ENCODE measurements at places on chromosomes 11 and 22.

- DNase-seq: no peak
These were observed 62.3 kb downstream of the BTG4 start for GRCh38 chr11:111449696-111450479.

GRCh38 chr11:57471496-57471895 is 11.2 kb downstream of the RTN4RL2 start:
- DNase-seq: no peak

- DNase-seq: no peak
These were observed 11.3 kb downstream of the ANKK1 start for GRCh38 chr11:113398669-113399430.

GRCh38 chr22:47207846-47208554 is 445.6 kb downstream of the TBC1D22A start:
- no peak for DNase-seq

- no peak for DNase-seq
These were observed 70.7 kb downstream of the BMAL1 start for GRCh38 chr11:13348305-13348704.

DNA sequence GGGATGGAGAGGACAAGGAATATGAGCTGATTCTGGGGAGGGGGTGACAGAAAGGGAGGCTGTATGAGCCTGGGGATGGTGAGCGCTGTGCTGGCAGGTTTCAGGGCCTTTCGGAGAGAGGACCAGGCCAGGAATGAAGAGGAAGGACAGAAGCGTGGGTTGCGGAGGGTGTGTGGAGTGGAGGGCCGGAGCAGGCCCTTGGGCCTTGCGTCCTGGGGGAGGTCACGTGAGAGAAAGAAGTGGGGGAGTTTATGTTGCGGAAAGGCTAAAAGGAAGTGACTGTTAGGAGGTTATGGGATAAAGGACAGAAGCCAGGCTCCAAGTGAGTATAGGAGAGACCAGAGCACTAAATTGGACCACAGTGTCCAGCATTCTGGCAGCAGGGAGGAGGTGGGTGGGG is 17.5 kb downstream of the BCR start:
- DNase-seq: no peak

DNA sequence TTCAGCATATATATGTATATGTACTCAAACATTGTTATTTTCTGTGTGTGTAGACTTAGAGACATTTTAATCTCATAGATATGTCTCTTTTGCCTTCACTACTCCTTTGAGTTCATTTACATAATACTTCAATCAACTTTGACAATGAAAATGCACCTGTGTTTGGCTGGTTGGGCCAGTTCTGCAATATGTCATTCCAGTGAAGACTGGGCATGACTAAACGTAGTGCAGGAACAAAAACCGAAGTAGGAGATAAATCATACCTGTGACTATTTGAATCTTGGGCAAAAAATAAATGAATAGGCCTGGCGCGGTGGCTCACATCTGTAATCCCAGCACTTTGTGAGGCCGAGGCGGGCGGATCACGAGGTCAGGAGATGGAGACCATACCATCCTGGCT is 640.0 kb upstream of the ANO3 start:
- no peak for DNase-seq

DNA sequence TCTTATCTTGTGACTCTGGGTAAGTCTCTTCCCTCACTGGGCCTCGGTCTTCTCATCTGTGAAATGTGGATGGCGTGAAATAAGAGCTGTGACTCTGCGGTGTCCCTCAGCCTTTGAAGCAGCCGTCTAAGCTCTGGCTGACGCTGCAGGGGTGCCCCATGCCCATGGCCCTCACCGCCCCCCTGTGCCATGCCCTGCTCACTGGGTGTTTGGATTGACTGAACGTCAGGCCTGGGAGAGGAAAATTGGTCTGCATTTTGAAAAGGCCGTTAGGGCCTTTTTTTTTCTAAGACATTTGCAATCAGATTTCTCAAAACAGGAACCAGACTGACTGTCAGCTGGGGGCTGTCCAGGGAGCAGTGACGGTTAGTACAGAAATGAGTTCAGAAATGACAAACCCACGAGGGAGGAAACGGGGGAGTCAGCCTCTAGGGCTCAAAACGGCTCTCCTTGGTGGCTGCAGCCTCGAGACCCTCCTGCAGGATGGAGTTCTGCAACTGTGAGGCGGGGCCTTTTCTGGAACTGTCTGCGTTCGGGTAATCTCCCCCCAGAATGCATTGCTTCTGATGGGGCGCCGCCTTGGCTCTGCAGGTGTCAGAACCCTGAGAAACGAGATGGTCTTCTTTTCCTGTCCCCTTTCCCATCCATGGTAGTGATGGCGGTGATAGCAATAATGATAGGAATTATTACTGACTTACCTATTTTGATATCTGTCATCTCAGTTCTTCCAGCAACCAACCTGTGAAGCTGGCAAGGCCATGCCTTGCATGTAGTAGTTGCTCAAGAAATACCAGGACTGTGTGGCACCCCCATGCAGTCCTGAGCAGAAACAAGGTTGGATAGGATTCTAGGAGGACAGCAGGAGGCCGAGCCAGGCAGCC is 2.0 kb downstream of the GRK2 start:
- DNase-seq: no peak

- no peak for DNase-seq
These were observed 648 bp downstream of the PAFAH1B2 start for GRCh38 chr11:117144477-117145392.

GRCh38 chr11:83046621-83047172 is 25.0 kb downstream of the RAB30 start:
- DNase-seq: no peak

GRCh38 chr11:61152816-61153592 is 8.2 kb downstream of the VPS37C start:
- no peak for DNase-seq

DNA sequence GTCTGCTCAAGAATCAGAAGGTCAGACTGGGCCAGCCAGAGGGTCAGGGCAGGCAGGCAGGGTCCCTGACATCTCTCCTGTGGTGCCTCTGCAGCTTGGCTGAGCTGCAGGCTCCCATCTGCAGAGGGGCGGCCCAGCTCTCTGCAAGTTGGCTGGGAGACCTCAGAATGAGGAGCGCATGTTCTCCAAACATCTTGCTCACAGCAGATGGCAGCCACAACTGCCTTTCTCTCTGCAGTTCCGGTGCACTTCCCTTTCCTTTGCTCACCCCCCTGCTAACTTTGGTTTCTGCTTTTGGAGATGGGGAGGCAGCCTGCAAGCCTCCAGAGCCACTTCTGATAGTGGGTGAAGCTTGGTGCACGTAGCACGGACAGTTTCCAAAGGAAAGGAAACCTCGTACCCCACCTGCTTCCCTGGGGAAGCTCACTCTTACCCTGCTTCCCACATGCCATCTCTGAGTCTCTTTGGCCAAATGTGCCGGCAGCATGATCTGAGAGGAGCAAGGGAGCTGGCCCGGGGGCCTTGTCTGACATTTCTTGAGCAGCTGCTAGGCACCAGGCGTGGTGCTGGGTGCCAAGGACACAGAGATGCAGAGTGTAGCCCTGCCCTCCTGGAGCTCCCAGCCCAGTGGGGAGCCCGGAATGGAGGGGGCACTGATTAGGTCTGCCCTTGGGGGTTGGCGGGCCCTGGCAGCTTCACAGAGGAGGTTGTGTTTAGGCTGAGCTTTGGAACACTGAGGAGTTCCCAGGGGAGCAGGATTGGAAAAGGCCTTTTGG is 18.2 kb downstream of the DAGLA start:
- DNase-seq: no peak

DNA sequence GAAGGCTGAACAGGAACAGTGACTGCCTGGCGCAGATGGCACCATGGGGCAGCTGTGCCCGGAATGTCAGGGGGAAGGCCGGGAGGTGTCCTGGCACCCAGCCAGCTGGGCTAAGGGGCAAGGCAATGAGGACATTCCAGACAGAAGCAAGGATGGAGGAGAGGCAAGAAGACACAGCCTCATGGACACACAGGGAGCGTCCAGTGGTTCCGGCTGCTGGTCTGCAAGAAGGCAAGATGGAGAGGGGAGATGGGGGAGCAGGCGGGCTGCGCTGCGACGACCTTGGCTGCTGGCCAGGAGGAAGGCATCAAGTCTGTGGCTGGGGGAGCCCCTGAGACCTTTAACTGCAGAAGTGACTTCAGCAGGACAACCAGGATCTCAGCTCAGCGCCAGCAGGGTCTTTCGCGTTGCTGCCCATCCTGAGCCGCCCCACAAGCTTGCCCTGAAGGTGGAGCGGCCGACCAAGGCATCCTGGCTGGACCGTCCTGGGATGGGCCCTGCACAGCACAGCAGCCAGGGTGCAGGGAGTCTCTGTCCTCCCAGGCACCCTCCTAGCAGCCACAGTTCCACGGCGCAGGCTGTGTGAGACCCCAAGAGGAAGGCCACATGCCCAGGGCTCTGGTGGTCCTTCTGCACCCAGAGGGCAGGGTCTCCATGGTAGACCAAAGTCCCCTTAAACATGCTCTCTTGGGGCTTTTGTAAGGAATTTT is 531.7 kb downstream of the BRD1 start:
- no peak for DNase-seq

- no peak for DNase-seq
These were observed 10.1 kb downstream of the PHF21B start for GRCh38 chr22:44999687-45000086.

DNA sequence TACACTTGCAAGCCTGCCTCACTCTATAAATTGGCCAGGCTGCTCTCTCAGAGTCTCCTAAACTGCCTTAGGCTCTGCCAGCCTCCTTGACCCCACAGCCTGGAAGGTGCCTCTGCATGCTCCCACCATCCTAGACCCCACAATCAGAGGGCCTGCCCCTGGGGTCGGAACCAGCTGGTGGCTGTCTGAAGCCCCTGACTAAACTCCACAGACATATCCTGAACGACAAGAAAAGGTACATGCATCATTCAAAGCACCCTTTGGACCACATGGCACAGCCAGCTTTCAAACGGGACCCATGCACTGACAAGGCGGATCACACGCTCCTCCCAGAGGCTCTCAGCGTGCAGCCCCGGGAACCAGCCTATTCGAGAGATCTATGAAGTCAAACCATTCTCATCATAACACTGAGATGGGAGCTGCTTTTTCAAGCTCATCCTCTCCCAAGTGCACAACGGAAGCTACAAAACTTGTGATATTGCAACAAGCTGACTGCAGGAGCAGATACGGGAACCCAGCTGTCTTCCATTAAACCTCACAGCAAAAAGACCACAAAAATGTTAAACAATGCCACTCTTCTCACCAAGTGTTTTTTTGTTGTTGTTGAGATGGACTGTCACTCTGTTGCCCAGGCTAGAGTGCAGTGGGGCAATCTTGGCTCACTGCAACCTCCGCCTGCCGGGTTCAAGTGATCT is 8.1 kb downstream of the SHANK2 start:
- no peak for DNase-seq

- DNase-seq: no peak
These were observed 10.5 kb downstream of the SMTNL1 start for GRCh38 chr11:57547854-57548377.

DNA sequence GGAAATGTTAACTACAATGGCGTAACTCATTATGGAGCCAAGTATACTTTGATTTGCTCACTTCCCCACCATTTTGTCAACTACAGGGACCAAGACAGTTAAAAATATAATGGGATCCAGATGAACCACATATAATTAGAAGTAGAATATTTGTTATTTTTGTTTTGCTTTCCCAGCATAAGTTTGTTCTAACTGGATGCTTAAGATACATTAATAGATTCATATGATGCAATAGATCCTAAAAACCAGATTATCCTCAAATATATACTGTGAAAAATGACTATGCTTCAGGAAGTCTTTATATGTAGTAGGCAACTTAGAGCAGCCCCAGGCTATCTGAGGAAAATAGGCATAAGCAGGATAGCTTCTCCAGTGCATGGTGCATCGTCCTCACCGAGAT is 38.3 kb downstream of the SESN3 start:
- no peak for DNase-seq

DNA sequence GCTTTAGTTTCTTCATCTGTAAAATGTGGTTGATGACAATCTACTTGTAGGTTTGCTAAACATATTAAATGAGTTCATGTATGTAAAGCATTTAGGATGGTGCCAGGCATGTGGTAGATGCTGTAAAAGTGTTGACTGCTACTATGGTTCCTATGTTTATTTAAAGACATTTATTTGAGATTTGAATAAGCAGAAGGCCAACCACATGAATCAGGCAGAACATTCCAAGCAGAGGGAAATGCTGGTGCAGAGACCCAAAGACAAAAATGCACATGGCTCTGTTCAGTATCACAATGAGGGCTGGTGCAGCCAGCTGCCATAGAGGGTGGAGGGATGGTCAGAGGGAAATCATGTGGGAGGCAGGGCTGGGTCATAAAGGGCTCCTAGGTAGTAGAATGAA is 156.2 kb upstream of the PDGFD start:
- DNase-seq: no peak

GRCh38 chr22:29125844-29126243 is 53.0 kb downstream of the KREMEN1 start:
- DNase-seq: no peak

DNA sequence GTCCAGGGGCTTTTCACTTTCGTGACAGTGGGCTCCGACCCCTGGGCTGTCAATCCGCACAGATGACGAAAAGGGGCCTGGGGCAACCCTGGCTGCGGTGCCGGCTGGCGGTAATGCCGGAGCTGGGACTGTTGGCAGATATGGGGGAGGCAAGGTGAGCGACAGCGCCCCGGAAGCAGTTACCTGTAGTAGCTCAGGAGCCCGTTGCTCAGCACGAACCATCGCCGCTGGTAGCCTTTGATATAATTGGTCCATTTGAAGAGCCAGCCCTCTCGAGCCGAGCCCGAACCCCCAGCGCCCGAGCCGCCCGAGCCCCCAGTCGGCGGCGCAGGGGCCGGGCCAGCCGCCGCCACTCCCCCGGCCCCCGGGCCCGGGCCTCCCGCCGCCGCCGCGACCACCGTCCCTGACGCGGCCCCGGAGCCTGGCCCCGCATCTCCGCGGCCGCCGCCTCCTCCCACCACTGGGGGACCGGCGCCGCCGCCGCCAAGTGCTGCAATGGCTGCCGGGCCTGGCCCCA is 396 bp downstream of the OSBP start:
- peak; percentile 34 for DNase-seq

- no peak for DNase-seq
These were observed 3.3 kb downstream of the PCF11 start for GRCh38 chr11:83159902-83160865.

All from activated CD8-positive, alpha-beta memory T cell treated with anti-CD3 and anti-CD28 coated beads for 1 hour (primary cell).